Cerebellar nuclear complex (tissue), 1 donor: ENCODE measurements at places on chromosomes 13 and 19.

GRCh38 chr13:103516015-103516795, 450.0 kb upstream of the SLC10A2 start:
- DNase-seq = no peak

- no peak for DNase-seq
Observed at GRCh38 chr13:100573121-100573520, 15.5 kb downstream of the GGACT start.

- DNase-seq = no peak
Observed at GRCh38 chr19:36916991-36917390, 859 bp downstream of the ZNF568 start.

GRCh38 chr19:17326595-17326966, 8.1 kb downstream of the ANO8 start:
- no peak for DNase-seq

GRCh38 chr13:113182046-113182445, 23.6 kb downstream of the PROZ start:
- no peak for DNase-seq
